Adrenal gland (tissue), 19 donors: ENCODE measurements at places on chromosomes 2 and 18. TPM values are rescaled to one million over a fixed set of nuclear protein-coding genes. Genes with fewer than 3 reads are reported as not detected.

The PRKCE gene
- 9.3 TPM for total RNA-seq

The FSIP2 gene
- total RNA-seq = 2.4 TPM

The LCT gene
- total RNA-seq = not detected

The G6PC2 gene
- total RNA-seq = not detected

The FBXO48 gene
- 1.2 TPM for total RNA-seq

The SPDYA gene
- total RNA-seq = not detected

The MC2R gene
- 57.5 TPM for total RNA-seq

The CREB1 gene
- 55.6 TPM for total RNA-seq

The CFAP65 gene
- not detected for total RNA-seq

The CFAP221 gene
- total RNA-seq = 4.5 TPM

The TUBA4A gene
- total RNA-seq = 27.5 TPM

The SP140 gene
- total RNA-seq = 0.42 TPM

The CCDC148 gene
- 0.24 TPM for total RNA-seq

DNA sequence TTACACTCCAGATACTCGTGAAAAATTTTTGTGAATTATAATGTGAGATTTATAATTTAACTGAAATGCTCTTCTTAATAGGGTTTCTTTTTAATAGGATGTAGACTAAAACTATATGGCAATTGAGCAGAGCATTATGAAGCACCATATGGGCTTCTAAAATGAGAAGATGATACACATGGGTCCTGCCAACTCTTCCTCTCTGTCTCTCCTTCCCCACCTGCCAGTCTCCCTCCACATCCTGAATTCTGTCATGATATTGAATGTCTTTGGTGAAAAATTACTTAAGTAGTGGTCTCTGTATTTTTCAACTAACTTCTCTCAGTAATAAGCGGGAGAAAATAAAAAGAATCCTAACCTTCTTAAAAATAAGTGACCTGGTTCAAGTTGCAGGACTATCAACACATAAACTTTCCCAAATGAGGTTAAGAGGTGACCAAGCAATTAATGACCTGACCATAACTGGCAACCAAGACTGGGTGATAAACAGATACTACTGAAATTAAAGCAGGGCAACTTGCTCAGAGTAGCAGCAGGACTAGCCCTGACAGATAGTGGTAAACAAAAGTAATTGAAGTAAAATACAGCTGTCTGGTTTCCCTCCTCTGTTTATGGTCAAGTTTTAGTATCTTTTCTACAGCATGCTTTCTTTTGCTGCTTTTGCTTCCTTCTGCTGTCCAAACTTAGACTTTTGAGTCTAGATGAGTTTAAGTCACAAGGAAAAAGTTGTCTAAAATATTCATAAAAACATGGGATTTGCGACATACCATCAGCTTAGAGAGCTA, 117.1 kb upstream of the PDE1A start:
- no peaks in the 10 kb centered on the region for H3K36me3 ChIP-seq
- no peak overlapping the region for H3K4me3 ChIP-seq
- H3K27ac ChIP-seq = no peak overlapping the region
- no peaks in the 10 kb centered on the region for H3K27me3 ChIP-seq
- no peak for DNase-seq

DNA sequence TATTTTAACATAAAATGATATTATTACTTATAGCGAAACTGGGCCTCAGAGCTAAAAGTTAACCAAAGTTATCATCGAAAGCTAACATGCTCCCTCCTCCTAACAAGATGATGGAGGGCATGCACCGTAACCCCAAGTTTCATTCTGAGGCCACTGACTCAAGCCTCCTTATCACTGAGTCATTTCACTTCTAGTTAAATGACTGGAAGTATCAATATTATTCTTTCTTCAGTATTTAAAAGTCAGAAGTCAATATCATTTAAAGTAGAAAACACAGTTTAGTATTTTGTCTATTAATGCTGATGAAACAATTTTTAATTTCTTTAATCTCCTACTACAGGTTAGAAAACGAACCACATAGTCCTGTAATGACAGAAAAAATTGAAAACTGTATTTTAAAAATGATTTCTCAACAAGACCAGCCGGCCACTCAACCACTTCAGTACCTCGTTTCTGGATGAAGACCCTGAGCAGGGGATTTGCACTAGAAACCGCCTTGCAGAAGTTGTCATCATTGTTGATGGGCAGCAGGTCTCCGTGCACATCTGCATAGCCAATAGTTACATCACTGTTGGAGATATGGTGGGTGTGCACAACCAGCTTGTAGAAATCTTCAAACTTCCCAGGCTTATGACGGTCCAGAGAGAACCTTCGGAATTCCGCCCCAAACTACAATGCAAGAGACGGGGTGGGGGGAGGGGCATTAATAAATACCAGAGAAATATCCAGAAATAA, 44.9 kb downstream of the PARD6G start:
- H3K27me3 ChIP-seq = no peaks in the 10 kb centered on the region
- DNase-seq = no peak
- H3K36me3 ChIP-seq = no peaks in the 10 kb centered on the region
- H3K4me1 ChIP-seq = no peaks in the 10 kb centered on the region
- no peak overlapping the region for H3K27ac ChIP-seq
- no peak overlapping the region for H3K4me3 ChIP-seq

- no peak overlapping the region for H3K27ac ChIP-seq
- H3K4me1 ChIP-seq = peaks cover 10% of the 10 kb centered on the region
- no peak overlapping the region for H3K4me3 ChIP-seq
- no peak for DNase-seq
- no peaks in the 10 kb centered on the region for H3K36me3 ChIP-seq
- no peaks in the 10 kb centered on the region for H3K27me3 ChIP-seq
Measured at GRCh38 chr2:150168595-150169236, 318.8 kb downstream of the RND3 start.

DNA sequence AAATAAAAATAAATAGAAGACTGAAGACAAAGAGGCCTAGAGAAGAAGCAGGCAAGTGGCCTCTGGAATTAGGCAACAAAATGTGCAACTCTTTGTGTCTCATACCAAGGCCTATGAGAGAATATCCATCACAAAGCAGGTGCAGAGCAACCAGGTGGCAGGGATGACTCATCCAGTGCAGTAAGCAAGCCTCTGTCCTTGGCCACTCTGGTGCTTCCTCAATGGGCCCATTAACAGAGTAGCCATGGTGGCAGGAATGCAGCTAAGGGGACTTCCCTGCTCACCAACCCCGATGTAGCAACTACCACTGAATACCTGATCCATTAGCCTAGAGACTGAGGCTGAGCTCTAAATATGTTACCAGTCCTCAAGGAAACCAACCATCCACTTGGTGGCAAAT, 11.0 kb upstream of the EPG5 start:
- peaks cover under 1% of the 10 kb centered on the region for H3K4me1 ChIP-seq
- H3K4me3 ChIP-seq = no peak overlapping the region
- no peaks in the 10 kb centered on the region for H3K36me3 ChIP-seq

DNA sequence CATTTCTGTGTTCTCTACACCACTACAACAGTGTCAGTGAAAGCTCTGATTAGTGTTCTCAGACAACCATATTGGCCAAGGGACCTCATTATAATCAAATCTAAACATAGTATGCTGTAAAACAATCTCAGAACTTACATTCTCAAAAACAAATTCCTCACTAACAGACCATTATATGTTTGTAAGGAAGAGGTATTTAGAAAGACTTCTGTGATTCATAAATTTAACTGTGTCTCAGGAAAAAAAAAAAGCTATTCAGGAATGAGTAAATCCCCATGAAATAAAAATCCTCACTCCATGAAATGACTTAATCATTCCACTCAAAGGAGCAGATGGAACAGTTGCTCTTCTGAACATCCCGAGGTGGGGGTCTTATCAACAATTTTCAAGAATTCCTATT, 413.0 kb downstream of the CDH2 start:
- H3K4me3 ChIP-seq = no peak overlapping the region
- DNase-seq = no peak
- no peaks in the 10 kb centered on the region for H3K27me3 ChIP-seq
- H3K36me3 ChIP-seq = no peaks in the 10 kb centered on the region
- no peak overlapping the region for H3K27ac ChIP-seq

DNA sequence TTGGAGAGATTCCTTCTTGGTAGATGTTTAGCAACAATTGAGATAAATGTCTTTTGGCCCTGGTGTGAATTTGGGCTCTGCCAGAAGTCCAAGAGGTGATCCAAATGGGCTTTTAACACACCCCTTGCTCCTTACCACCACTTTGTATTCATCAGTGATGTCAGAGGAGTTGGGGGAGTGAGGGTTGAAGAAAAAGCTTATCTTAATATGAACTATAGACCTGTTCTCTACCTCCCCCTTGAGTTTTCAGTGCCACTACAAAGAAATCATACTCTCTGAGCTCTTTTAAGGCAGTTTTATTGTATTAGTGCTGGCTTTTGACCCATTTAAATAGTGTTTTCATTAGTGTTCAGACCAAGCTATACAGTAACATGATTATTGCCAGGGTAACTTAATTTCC, 229.1 kb downstream of the PHLPP1 start:
- peaks cover 12% of the 10 kb centered on the region for H3K36me3 ChIP-seq
- no peak for DNase-seq
- H3K4me3 ChIP-seq = no peak overlapping the region
- no peak overlapping the region for H3K27ac ChIP-seq
- H3K27me3 ChIP-seq = no peaks in the 10 kb centered on the region

DNA sequence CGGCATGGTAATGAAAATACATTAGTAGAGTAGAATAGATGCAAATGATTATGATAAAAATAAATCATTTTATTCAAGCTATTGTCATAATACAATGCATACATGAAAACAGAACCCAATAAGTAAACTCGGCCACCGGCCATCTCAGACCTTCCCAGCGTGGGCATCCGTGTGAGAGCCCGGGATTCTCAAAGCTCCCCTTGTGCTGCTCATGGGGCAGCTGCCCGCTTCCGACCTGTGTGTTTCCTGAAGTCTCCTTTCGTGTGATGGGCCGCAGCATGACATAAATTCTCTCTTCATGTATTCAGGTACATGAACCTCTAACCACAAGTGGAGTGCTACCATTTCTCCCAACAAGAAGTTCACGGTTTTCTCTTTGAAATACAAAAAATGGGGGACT, 13.5 kb upstream of the CNDP2 start:
- no peak overlapping the region for H3K27ac ChIP-seq
- H3K27me3 ChIP-seq = no peaks in the 10 kb centered on the region
- no peaks in the 10 kb centered on the region for H3K4me1 ChIP-seq
- DNase-seq = no peak

DNA sequence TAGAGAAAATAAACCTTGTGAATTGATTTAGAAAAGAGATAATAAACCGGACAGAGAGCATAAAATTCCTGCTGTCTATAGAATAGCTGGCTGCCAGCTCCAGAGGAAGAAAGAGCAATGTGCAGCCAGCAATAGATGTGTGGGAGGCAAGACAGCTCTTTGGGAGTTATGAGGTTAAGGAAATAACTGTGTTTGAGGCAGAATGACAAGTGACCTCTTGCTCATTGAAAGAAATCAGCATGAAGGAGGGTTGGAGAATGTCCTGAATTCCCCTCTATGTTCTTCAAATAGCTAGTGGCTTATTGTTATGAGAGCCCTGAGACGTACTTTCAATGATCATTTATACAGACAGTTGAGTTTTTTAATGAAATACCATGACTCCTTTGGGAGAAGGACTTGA, 1009.9 kb upstream of the NXPH2 start:
- no peaks in the 10 kb centered on the region for H3K4me1 ChIP-seq
- H3K27ac ChIP-seq = no peak overlapping the region
- no peaks in the 10 kb centered on the region for H3K27me3 ChIP-seq
- no peaks in the 10 kb centered on the region for H3K36me3 ChIP-seq
- no peak for DNase-seq
- no peak overlapping the region for H3K4me3 ChIP-seq

DNA sequence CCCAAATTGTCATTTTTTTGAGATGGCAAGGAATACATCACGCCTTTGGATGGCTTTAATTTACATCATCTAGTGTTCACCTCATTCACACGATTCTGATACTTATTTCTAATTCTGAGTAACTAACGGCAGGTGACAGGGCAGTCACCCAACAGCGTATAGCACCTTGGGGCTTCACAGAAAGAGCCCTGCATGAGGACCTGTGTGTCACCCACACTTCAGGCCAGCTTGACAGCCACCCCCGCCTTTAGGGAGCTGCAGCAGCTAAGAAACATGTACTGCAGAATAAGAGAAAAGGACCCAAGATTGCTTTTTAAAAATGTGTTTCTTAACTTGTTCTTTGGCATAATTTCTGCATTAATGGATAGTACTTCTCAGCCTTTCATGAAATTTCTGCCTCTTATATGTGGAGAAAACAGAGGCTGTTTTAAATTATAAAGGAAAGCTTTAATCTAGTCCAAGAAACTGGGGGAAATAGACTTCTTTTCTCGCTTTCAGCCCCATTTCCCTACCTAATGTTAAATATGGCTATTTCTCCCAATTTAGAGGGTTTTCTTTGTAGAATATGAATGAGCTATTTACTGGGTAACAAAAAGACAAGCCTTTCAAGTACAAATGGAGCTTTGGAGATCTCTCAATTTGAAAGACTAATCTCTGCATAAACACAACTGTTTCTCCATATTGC, 245.1 kb downstream of the LDLRAD4 start:
- H3K4me3 ChIP-seq = no peak overlapping the region
- H3K27ac ChIP-seq = peak overlapping the region; percentile 57
- no peaks in the 10 kb centered on the region for H3K27me3 ChIP-seq
- H3K36me3 ChIP-seq = no peaks in the 10 kb centered on the region
- no peaks in the 10 kb centered on the region for H3K4me1 ChIP-seq

DNA sequence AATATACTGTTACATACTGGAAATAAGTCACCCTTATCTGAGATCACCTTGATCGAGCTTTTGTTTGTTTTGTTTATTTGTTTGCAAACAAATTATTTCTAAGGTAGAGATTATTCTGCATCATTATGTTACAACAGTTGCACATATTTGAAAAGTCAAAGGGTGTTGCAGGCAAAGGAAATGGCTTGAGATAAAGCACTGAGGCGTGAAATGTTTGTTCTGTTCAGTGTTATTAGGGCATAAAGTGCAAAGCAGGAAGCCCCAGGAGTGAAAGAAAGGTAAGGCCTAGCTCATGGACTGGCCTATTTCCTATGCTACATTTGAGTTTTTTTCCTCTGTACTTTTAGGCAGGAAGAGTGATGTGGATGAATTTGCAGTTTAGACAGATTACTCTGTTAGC, 1815.6 kb upstream of the LRRTM1 start:
- no peaks in the 10 kb centered on the region for H3K36me3 ChIP-seq
- DNase-seq = no peak
- H3K27me3 ChIP-seq = no peaks in the 10 kb centered on the region

- H3K36me3 ChIP-seq = no peaks in the 10 kb centered on the region
- H3K27ac ChIP-seq = no peak overlapping the region
- no peak overlapping the region for H3K4me3 ChIP-seq
- no peak for DNase-seq
- no peaks in the 10 kb centered on the region for H3K27me3 ChIP-seq
- no peaks in the 10 kb centered on the region for H3K4me1 ChIP-seq
Measured at GRCh38 chr2:213315168-213315876, 31.1 kb downstream of the SPAG16 start.

DNA sequence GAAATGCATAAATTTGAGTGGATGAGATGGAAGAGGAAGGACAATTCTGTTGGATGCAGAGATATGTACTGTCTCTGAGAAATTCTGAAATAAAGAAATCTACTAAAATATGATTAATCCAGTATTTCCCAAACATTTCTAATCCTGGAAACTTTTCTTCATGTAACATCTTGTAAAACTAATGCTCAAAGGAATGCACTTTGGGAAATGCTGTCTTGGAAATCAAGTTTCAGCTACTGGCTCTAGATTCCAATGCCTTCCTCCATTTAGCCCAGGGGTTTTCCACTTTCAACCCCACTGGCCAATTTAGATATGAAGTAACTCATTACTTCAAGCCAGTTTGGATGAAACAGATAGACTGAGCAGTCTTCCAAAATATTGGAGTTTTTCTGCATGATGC, 355.1 kb downstream of the TXNL1 start:
- DNase-seq = no peak
- H3K36me3 ChIP-seq = no peaks in the 10 kb centered on the region
- H3K4me1 ChIP-seq = no peaks in the 10 kb centered on the region
- no peak overlapping the region for H3K4me3 ChIP-seq
- H3K27me3 ChIP-seq = no peaks in the 10 kb centered on the region
